ENCODE measurements at places on chromosomes 5 and 9. TPM values are rescaled to one million over a fixed set of nuclear protein-coding genes. Genes with fewer than 3 reads are reported as not detected.

NUP214 gene
- 66.2 TPM for total RNA-seq

CLIC3 gene
- total RNA-seq = 38.2 TPM

DNA sequence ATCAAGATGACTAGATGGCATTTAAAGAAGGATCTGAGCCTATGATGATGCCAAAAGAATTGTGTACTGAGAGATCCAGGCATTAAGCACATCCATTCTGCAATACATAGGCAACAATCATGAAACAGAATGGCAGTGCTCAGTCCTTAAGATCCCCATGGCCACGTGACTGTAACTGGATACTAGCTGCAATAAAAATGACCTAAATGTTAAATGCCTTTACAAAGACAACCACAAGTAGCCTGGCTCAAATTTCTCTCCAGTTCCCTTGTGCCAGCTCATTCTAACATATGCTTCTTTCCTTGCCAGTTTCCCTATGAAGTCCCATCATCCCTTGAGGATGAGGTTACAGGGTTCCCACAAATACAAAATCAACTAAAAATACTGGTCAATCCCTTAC is 148.3 kb upstream of the GHR start:
- H3K27ac ChIP-seq = no peak overlapping the region
- no peak for DNase-seq
- no peak overlapping the region for H3K4me3 ChIP-seq
- H3K36me3 ChIP-seq = no peaks in the 10 kb centered on the region

- no peaks in the 10 kb centered on the region for H3K27me3 ChIP-seq
- DNase-seq = no peak
- no peak overlapping the region for H3K4me3 ChIP-seq
- H3K27ac ChIP-seq = peak overlapping the region; percentile 58
- peaks cover 15% of the 10 kb centered on the region for H3K4me1 ChIP-seq
These were observed 230.2 kb downstream of the NR3C1 start for GRCh38 chr5:143173139-143173889.

GRCh38 chr5:107572715-107573368 is 97.9 kb downstream of the EFNA5 start:
- DNase-seq = no peak
- peak overlapping the region; percentile 43 for H3K4me3 ChIP-seq
- H3K27me3 ChIP-seq = no peaks in the 10 kb centered on the region

- no peak overlapping the region for H3K27ac ChIP-seq
- peaks cover 13% of the 10 kb centered on the region for H3K27me3 ChIP-seq
- H3K4me3 ChIP-seq = no peak overlapping the region
- no peak for DNase-seq
- H3K4me1 ChIP-seq = no peaks in the 10 kb centered on the region
These were observed 67.6 kb downstream of the HMCN2 start for GRCh38 chr9:130333041-130333711.

GRCh38 chr9:123796618-123797484 is 133.1 kb downstream of the DENND1A start:
- no peak for DNase-seq
- H3K27ac ChIP-seq = no peak overlapping the region
- no peaks in the 10 kb centered on the region for H3K27me3 ChIP-seq
- peaks cover 5% of the 10 kb centered on the region for H3K36me3 ChIP-seq
- peaks cover 15% of the 10 kb centered on the region for H3K4me1 ChIP-seq

CD274 gene
- 97.1 TPM for total RNA-seq

ADRA1B gene
- total RNA-seq = not detected

DNA sequence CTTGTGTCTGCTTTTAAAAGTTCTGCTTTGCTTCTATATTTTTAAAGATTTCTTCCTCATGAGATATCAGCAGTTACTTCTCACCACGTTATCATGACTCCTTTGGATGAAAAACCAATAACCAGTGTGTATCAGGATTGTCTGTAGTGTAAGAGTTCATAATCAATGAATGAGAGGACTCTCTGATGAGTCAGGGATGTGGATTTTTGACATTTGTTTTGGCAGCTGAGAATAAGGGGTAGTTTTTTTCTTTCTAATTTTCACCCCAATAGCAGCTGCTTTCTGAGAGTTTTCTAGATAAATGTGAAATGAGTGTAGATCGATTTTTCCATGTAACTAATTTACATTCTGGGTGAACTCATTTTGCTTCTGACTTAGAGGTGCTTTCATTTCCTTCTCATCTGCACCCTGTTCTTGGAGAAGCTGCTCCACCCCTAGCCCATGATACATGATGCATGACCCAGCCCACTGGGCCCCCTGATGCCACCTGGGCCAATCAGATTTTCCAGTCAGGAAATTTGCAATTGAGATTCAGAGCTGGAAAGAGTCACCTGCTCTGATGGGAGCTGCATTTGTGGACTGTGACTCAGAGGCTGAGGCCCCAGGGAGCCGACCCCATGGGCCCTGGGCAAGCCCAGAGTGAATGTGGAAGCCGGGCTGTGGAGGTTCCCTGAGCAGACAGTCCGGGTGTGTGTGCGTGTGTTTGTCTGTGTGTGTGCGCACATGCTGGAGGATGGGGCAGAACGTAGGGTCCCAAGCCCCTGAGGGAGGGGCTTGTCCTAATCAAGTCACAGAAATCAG is 159.3 kb downstream of the RGS3 start:
- H3K4me3 ChIP-seq = no peak overlapping the region
- H3K36me3 ChIP-seq = no peaks in the 10 kb centered on the region
- H3K27ac ChIP-seq = peak overlapping the region; percentile 72
- H3K4me1 ChIP-seq = no peaks in the 10 kb centered on the region
- H3K27me3 ChIP-seq = peaks cover 10% of the 10 kb centered on the region

DNA sequence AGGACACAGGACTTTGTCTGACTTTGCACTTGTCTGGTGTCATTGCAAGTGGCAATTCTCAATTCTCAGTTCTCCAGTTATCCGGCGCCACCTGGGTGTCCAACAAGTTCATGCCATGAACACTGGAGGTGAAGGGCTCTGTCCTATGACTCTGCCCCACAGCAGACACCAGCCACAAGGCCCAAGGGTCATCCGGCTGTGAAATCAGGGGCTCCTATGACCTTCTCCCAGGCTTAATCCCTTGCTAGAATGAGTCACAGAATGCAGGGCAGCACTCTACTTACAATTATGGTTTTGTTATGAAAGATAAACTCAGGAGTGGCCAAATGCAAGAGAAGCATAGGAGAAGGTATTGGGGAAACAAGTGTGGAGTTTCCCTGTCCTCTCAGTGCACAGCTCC is 392.0 kb downstream of the GADD45G start:
- H3K4me3 ChIP-seq = no peak overlapping the region
- peaks cover 28% of the 10 kb centered on the region for H3K4me1 ChIP-seq
- H3K36me3 ChIP-seq = no peaks in the 10 kb centered on the region
- peak overlapping the region; percentile 73 for H3K27ac ChIP-seq
- H3K27me3 ChIP-seq = no peaks in the 10 kb centered on the region

DNA sequence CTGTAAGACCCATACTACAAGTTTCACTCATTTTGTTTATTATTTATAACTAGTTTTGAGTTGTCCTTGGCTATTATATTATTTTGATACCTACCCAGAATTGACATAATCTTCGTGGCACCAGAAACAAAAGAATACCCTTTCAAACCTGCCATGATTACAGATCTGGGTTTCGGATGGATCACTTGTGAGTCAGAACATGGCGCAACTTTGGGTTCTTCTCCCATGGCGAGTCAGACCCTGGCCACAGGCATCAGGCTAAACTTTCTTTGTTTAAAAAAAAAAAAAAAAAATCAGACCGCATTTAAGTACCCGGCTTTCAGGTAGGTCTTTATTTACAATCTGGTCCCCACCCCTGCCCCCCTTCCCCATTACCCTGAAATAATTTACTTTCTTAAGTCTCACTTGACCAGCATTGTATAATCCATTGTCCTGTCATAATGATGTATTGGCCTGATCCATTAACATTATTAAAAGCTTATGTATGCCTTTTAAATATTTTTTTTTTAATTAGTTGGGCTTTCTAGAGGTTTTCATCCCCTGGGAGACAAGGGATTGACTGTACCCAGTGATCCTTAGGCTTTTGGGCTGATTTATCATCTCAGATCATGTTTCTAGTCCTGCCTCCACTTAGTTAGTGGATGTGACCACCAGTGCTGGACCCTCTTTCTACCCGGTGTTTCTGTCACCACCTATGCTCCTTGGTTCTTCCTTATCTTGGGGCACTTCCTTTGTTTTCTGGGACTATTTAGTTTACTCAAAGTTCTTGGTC is 43.9 kb downstream of the F2RL2 start:
- peaks cover 24% of the 10 kb centered on the region for H3K4me1 ChIP-seq
- no peak overlapping the region for H3K4me3 ChIP-seq
- H3K27me3 ChIP-seq = no peaks in the 10 kb centered on the region
- peak overlapping the region; percentile 69 for H3K27ac ChIP-seq
- H3K36me3 ChIP-seq = peaks cover 2% of the 10 kb centered on the region
- DNase-seq = no peak

DIRAS2 gene
- not detected for total RNA-seq

GRCh38 chr9:70402213-70402612 is 12.2 kb downstream of the KLF9 start:
- H3K27me3 ChIP-seq = no peaks in the 10 kb centered on the region
- DNase-seq = no peak
- no peak overlapping the region for H3K27ac ChIP-seq
- no peak overlapping the region for H3K4me3 ChIP-seq
- H3K36me3 ChIP-seq = no peaks in the 10 kb centered on the region

- H3K4me1 ChIP-seq = peaks cover 10% of the 10 kb centered on the region
- no peak overlapping the region for H3K4me3 ChIP-seq
- DNase-seq = no peak
- H3K27me3 ChIP-seq = no peaks in the 10 kb centered on the region
- no peaks in the 10 kb centered on the region for H3K36me3 ChIP-seq
These were observed 80.7 kb downstream of the GLDC start for GRCh38 chr9:6564868-6565267.

- H3K36me3 ChIP-seq = no peaks in the 10 kb centered on the region
- H3K27me3 ChIP-seq = no peaks in the 10 kb centered on the region
- DNase-seq = no peak
- H3K4me3 ChIP-seq = no peak overlapping the region
- no peak overlapping the region for H3K27ac ChIP-seq
These were observed 243.9 kb upstream of the ATP10B start for GRCh38 chr5:161095953-161096352.

GRCh38 chr5:42912184-42912798 is 100.6 kb upstream of the SELENOP start:
- no peaks in the 10 kb centered on the region for H3K36me3 ChIP-seq
- H3K4me3 ChIP-seq = no peak overlapping the region
- DNase-seq = no peak
- peaks cover under 1% of the 10 kb centered on the region for H3K27me3 ChIP-seq
- peaks cover 11% of the 10 kb centered on the region for H3K4me1 ChIP-seq
